ENCODE measurements at places on chromosomes 7 and 10. TPM values are rescaled to one million over a fixed set of nuclear protein-coding genes. Genes with fewer than 3 reads are reported as not detected.

The RPEL1 gene
- not detected for total RNA-seq

The FGL2 gene
- 1.1 TPM for total RNA-seq

The OR2A12 gene
- not detected for total RNA-seq

The ASB15 gene
- total RNA-seq, result not detected

The AMPH gene
- total RNA-seq, result 0.14 TPM

Measured in activated T-helper 2 cell treated with anti-CD3 and anti-CD28 coated beads, Interferon-gamma antibody, Interleukin-2, Interleukin-4, amounts not matched to agents 10 μg/mL and 5 μg/mL and 100 μg/mL, durations not matched to agents 14 hours and 24 hours and 36 hours (primary cell).